ENCODE measurements at places on chromosomes 4 and X. TPM values are rescaled to one million over a fixed set of nuclear protein-coding genes. Genes with fewer than 3 reads are reported as not detected.

GRCh38 chr4:38204339-38205035 lies 244.3 kb downstream of the PTTG2 start:
- no peak for DNase-seq

GRCh38 chr4:69490271-69490670 lies 5.4 kb downstream of the UGT2B4 start:
- DNase-seq, result no peak

GRCh38 chrX:41589634-41590270 lies 99.0 kb upstream of the GPR34 start:
- no peak for DNase-seq

DNA sequence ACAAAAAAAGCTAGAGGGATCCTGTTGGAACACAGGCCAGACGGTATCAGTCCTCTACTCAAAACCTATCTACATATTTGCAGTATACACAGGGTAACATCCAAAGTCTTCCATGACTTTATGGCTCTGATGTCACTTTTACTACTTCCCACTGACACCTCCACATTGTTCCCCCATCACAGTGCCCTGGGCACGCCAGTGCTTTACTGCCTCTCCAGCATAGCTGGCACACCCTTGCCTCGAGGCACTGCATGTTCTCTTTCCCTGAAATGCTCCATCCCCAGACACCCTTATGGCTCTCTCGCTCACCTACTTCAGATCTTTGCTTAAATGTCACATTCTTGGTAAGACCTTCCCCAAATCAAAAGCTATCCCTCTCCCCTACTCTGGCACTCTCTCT lies 6.3 kb upstream of the ATP10D start:
- no peak for DNase-seq

DNA sequence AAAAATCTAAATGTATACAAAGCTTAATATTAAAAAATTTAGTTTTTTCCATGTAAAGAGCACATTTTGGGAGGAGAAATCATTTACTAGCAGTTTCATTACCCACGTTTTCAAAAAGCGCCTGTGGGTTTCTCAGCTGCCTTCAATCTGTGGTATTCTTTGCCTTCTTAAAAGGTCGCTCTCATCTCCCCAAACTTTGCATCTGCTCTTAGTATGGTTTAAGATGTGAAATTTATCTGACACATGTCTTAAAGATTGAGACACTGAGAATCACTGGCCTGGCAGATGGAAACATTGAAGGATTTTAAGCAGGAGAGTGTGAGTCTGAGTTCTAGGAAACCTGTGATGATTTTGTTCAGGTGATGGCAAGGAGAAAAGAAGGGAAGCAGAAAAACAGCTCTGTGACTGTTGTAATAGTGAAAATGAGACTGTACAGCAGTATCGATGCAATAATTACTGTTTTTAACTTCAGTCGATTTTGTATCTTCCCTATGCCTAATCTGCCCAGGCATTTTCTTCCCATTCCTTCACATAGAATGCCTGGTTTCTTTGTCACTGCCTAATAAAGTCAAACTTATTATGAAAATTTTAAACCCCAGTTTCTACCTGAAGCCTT lies 75.9 kb downstream of the PAQR3 start:
- no peak for DNase-seq

- no peak for DNase-seq
These were observed 449.1 kb downstream of the BCOR start for GRCh38 chrX:39648548-39649254.

- no peak for DNase-seq
These were observed 26.4 kb downstream of the NKX1-1 start for GRCh38 chr4:1379801-1380331.

The SLC7A11 gene
- 7.1 TPM for total RNA-seq

The CHRDL1 gene
- not detected for total RNA-seq

The CDS1 gene
- 0.33 TPM for total RNA-seq
